WTC11 (cell line): ENCODE measurements at places on chromosomes 3 and 15. TPM values are rescaled to one million over a fixed set of nuclear protein-coding genes. Genes with fewer than 3 reads are reported as not detected.

GRCh38 chr3:142839831-142840230 lies 49.1 kb downstream of the PCOLCE2 start:
- DNase-seq = no peak

DNA sequence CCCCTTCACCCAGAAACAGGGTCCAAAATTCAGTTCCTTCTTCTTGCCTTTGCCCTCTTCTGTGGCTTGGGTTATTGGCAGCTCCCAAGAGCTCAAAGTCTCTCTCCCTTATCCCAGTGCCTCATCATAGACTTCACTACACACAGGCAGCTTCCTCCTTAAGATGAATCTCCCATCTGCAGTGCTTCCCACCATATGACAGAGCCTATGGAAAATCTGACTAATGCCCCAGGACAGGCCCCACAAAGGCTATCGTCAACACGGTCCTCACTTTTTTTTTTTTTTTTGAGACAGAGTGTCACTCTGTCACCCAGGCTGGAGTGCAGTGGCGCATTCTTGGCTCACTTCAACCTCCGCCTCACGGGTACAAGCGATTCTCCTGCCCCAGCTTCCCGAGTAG lies 194.1 kb downstream of the MEX3B start:
- DNase-seq = no peak

DNA sequence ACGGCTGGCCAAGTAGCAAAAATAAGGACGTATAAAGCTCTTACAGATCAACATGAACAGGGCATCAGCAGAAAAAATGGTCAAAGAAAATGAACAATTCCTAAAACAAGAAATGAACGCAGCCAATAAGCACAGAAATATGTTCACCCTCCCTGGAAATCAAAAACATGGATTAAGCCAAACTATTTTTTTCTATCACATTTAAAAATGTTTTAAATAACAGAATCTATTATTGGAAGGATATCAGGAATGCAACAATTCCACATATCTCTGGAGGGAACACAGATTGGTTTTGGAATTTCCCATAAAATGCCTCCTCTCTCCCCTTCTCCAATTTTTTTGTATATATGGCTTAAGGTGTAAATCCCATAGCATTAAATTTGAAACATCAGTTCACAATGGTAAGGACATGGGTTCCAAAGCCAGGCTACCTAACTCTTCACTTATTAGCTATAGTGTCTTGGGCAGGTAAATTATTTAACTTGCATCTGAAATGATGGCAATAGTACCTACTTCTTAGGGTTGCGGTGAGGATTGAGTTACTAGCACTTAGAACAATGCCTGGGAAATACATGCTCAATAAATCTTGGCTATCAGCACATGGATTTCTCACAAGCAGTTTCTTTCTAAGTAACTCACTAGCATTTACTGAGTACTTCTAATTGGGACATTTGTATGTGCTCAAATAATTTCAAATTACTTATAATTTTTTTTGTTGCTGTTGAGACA lies 10.1 kb downstream of the UACA start:
- no peak for DNase-seq

DNA sequence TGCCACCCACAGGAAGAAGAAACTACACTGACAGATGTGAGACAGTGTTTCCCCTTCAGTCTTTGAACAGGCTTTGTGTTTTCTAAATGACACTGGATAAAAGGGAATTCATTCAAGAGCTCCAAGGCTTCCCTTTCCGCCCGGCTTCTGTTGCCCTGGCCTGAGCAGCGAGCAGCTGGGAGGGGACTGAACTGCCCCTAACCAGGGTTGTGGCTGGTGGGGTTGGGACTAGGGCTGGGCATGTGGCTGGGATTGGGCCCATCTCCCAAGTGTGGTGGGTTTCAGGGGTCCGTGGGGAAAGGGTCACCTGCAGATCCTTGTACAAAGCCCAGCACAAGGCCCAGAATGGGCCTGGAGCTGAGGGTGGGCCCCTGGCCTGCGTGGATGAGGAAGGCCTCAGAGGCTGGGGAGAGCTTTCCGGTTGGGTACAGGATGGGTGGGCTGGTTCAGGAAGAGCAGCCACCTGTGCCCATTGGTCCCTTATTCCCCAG lies 10.4 kb downstream of the VILL start:
- peak; percentile 9 for DNase-seq

DNA sequence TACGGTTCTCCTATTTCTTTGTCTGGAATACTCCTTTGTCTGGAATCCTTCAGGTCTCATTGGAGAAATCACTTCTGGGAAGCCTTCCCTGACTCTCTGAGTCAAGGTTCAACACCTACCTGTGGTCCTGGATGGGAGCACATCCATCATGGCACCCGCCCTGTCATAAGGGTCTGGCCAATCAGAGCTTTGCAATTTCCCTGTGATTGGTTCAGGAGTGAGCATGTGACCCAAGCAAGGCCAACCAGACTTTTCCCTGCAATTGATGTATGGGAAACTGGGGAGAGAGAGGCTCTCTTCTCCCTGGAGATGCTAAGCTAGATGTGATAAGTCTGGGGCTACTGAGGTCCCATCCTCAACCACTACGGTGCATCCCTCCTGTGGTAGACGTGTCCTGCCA lies 8.1 kb downstream of the FAM3D start:
- no peak for DNase-seq

DNA sequence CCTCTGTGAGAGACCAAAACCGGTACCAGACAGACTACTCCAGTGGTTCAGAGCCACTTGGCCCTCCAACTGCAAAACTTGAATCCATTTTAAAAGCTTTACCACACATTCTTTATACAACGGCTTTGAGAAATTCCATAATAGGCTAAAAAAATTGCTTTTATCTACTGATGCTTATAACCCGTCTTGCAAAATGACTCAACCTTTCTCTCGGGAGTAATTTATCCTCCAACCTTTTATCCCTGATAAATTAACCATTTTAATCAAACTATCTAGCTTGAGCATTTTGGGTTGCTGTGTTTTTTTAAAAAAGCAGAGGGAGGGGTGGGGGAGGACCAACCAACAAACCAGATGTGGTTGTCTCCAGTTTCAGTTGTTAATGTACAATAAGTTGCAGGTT lies 275.7 kb upstream of the LRTM1 start:
- no peak for DNase-seq

GRCh38 chr3:102144063-102144462 lies 290.8 kb upstream of the ZPLD1 start:
- no peak for DNase-seq

DNA sequence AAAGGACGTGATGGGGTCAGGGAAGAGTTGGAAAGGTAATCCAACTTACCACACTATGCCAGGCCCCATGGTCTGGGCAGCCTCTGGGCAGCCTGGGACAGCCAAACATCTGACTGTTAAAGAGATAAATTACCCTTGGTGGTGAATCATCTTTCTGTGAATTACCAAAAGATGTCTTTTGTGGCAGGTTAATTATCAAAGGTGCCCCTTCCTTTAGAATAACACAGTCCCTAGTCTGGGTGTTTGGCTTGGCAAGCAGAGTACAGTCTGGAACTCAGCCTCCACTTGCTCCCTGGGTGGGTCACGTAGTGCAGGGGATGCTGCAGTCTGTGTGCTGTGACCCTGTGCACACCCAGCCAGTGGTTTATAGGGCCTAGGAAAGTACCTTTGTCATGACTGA lies 113.1 kb downstream of the ZNF621 start:
- no peak for DNase-seq

DNA sequence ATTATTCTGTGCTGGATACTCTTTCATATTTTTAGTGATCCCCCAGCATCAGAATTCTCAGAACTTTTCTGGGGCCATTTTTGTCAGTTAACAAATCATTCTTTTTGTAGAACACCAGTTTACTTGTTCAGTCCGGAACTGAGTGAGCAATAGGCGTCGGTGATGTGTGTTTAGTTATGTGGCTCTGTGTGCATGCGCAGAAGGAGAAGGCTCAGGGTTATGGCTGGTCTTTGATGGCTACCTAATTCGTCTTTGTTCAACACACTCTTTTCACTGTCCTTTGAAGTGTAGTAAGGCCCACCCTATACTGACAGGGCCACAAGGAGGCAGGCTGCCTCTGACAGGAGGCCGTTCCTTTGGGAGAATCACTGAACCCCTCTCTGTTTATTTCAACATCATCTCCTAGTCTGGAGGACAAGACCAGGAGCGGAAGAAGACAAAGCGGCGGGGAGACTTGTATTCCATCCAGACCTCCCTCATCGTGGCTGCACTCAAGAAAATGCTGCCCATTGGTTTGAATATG lies 158.2 kb upstream of the CHRM5 start:
- no peak for DNase-seq

GRCh38 chr15:59436774-59437141 lies 1.2 kb upstream of the FAM81A start:
- DNase-seq = no peak

DNA sequence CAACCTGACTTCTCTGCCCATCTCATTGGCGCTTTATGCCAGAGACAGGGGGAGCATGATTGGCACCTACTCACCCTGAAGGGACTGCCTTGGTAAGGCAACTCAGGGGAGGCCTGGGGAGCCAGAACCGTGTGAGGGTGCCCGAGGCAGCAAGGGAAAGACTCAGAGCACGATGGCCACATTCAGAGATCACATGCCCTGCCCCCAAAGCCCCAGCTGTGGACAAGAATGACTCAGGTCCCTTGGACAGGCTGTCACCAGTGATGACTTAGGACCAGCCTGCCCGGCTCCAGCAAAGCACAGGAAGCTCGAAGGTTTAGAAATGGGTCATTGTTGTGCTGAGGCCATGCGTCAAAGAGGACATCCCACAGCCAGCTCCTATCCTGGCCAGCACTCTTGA lies 49.1 kb upstream of the LIMD1 start:
- DNase-seq = no peak

- peak; percentile 74 for DNase-seq
Measured at GRCh38 chr15:33292717-33293307, 18.0 kb upstream of the RYR3 start.

Gene SLC7A14
- total RNA-seq = 0.25 to 0.68 TPM (median 0.62 TPM) in 3 replicates

Gene CCDC54
- not detected in 3 replicates for total RNA-seq

Gene MFSD1
- total RNA-seq = 6.6 to 8.2 TPM (median 6.7 TPM) in 3 replicates

Gene VEPH1
- total RNA-seq = 9.2 to 10.8 TPM (median 10.1 TPM) in 3 replicates

Gene CFAP100
- 0.41 TPM in 1 of 3 replicates, not detected in the others for total RNA-seq
